ENCODE measurements at places on chromosomes 2 and 18.

DNA sequence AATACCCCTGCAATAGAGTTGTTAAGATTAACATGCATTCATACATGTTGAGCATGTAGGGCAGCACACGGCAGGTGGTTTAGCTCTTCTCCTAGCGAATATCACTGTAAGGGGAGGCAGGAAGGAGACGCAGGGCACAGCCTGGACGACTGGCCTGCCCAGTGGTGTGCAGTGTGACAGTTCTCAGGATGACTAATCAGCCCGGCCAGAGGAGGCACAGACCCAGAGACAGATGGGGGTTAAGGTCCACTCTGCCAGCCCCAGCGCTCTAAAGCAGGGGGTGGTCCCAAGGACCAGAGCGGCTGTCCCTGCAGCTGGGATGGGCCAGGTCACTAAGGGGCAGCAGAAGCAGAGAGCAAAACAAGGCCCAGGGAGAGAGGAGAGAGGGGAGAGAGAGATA is 63.7 kb downstream of the RNF152 start:
- H3K27ac ChIP-seq: no peak overlapping the region
- DNase-seq: no peak
- peaks cover 8% of the 10 kb centered on the region for H3K4me1 ChIP-seq
- H3K36me3 ChIP-seq: no peaks in the 10 kb centered on the region
- no peaks in the 10 kb centered on the region for H3K27me3 ChIP-seq

- peaks cover 4% of the 10 kb centered on the region for H3K4me1 ChIP-seq
- no peaks in the 10 kb centered on the region for H3K27me3 ChIP-seq
- H3K36me3 ChIP-seq: no peaks in the 10 kb centered on the region
- no peak for DNase-seq
- no peak overlapping the region for H3K27ac ChIP-seq
Measured at GRCh38 chr2:50724837-50725236, 307.1 kb downstream of the NRXN1 start.

GRCh38 chr2:134253117-134253704 is 661 bp upstream of the MGAT5 start:
- H3K27me3 ChIP-seq: no peaks in the 10 kb centered on the region
- no peak for DNase-seq
- H3K4me3 ChIP-seq: no peak overlapping the region
- peaks cover 3% of the 10 kb centered on the region for H3K4me1 ChIP-seq
- H3K27ac ChIP-seq: no peak overlapping the region

- H3K27me3 ChIP-seq: no peaks in the 10 kb centered on the region
- H3K36me3 ChIP-seq: no peaks in the 10 kb centered on the region
- H3K27ac ChIP-seq: peak overlapping the region; percentile 94
- DNase-seq: peak; percentile 90
- H3K4me1 ChIP-seq: peaks cover 6% of the 10 kb centered on the region
Measured at GRCh38 chr2:7878786-7879482, 802.9 kb upstream of the ID2 start.

GRCh38 chr2:14756981-14757657 is 124.6 kb downstream of the LRATD1 start:
- H3K27me3 ChIP-seq: no peaks in the 10 kb centered on the region
- no peak overlapping the region for H3K4me3 ChIP-seq
- no peaks in the 10 kb centered on the region for H3K36me3 ChIP-seq
- H3K4me1 ChIP-seq: no peaks in the 10 kb centered on the region

- no peak overlapping the region for H3K27ac ChIP-seq
- H3K27me3 ChIP-seq: no peaks in the 10 kb centered on the region
- H3K36me3 ChIP-seq: no peaks in the 10 kb centered on the region
- no peak overlapping the region for H3K4me3 ChIP-seq
Measured at GRCh38 chr2:146079216-146079615, 1559.3 kb upstream of the ZEB2 start.

- no peak for DNase-seq
- no peaks in the 10 kb centered on the region for H3K36me3 ChIP-seq
- no peaks in the 10 kb centered on the region for H3K27me3 ChIP-seq
- H3K27ac ChIP-seq: no peak overlapping the region
Measured at GRCh38 chr2:158009399-158009798, 92.3 kb upstream of the UPP2 start.

DNA sequence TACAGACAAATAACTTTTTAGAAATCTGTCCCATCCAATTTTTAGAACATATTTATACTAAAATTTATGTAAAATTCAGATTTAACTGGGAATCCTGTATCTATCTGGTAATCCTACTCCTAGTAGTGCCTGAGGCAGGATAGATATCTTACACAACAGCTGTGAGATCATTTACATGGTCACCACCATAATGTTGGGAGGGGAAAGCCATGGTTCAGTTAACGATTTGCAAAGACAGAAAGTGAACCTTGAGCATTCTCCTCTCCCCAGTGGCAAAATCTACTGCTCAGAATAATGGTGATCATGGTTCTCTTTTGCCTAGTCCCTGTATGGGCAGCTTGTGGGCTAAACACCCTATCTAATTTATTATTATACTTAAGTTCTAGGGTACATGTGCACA is 7.7 kb upstream of the TMEM247 start:
- no peaks in the 10 kb centered on the region for H3K27me3 ChIP-seq
- no peaks in the 10 kb centered on the region for H3K36me3 ChIP-seq
- no peaks in the 10 kb centered on the region for H3K4me1 ChIP-seq
- DNase-seq: no peak

DNA sequence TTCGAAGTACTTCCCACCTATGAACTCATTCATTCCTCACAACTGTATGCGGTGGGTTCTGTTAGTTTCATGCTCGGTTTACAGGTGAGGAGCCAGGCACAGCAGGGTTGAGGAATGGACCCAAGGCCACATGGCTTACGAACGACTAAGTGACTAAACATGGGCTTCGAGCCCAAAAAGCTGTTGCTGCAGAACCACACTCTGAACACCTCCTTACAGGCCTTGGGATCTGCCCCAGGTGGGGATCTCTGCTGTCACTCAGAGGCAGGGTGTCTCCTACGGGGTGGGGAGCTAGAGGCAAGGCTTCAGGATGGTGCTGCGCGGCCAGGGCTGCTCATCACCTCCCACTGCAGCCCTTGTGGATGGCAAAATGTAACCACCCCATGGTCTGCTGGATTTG is 80.9 kb downstream of the TSHZ1 start:
- DNase-seq: no peak
- H3K4me1 ChIP-seq: no peaks in the 10 kb centered on the region
- H3K27ac ChIP-seq: no peak overlapping the region
- H3K4me3 ChIP-seq: no peak overlapping the region
- H3K36me3 ChIP-seq: no peaks in the 10 kb centered on the region
- no peaks in the 10 kb centered on the region for H3K27me3 ChIP-seq

GRCh38 chr2:237201461-237202287 is 116.0 kb downstream of the COPS8 start:
- H3K4me3 ChIP-seq: no peak overlapping the region
- H3K27ac ChIP-seq: no peak overlapping the region
- H3K27me3 ChIP-seq: no peaks in the 10 kb centered on the region
- H3K4me1 ChIP-seq: peaks cover 7% of the 10 kb centered on the region
- no peaks in the 10 kb centered on the region for H3K36me3 ChIP-seq

DNA sequence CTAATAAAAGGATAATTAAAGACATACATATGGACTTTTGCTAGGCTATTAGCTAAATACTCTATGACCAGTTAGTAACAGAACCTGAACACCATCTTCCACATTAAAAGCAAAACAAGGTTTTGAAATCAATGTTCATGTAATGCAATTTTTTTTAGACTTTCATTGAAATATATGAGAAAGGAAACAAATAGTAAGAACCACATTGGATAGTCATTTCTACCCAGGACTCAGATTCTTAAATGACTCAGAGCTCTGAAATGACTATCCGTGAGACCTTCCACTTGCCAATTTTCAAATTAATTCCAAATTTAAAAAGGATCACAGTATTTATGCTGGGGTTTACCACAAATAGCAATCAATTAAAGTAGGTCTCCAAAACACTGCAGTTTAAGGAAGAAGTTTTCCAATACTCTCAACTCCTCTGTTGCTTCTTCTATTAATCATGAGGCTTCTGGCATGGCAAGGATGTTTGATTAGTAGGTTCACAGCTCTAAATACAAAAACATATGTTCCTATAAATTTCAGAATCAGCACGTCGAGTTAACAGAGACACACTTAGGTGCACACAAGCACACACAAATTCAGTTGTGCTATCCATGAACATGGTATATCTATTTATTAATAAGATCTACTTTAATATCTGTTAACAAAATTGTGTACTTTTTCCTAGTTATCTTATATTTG is 841.0 kb downstream of the RNF144A start:
- H3K36me3 ChIP-seq: no peaks in the 10 kb centered on the region
- no peaks in the 10 kb centered on the region for H3K27me3 ChIP-seq
- no peak for DNase-seq
- no peak overlapping the region for H3K4me3 ChIP-seq
- H3K27ac ChIP-seq: no peak overlapping the region

DNA sequence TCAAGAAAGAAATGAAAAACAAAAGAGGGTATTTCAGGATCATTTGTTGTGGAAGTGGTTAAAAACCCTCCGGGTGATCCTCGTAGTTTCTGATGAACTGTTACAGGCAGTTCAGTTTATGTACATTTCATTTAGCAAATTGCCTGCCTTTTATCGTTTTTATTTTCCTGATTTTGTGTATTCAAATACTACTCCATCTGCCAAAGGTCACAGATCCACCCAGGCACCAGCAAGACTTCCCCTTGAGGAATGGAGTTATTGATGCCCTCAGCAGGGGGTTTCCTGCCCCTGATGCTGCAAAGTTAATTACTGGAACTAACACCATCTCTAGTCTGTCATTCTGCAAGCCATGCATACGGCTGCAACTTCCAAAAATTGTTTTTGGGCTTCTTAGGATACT is 641.9 kb downstream of the SLC4A3 start:
- no peak overlapping the region for H3K4me3 ChIP-seq
- H3K36me3 ChIP-seq: no peaks in the 10 kb centered on the region
- peak; percentile 87 for DNase-seq
- H3K27me3 ChIP-seq: no peaks in the 10 kb centered on the region
- peaks cover 3% of the 10 kb centered on the region for H3K4me1 ChIP-seq
- H3K27ac ChIP-seq: no peak overlapping the region

GRCh38 chr2:141923657-141924056 is 207.2 kb downstream of the LRP1B start:
- no peaks in the 10 kb centered on the region for H3K27me3 ChIP-seq
- no peak overlapping the region for H3K4me3 ChIP-seq
- no peak overlapping the region for H3K27ac ChIP-seq
- H3K36me3 ChIP-seq: no peaks in the 10 kb centered on the region

GRCh38 chr2:64586883-64587481 is 62.9 kb downstream of the AFTPH start:
- H3K4me1 ChIP-seq: no peaks in the 10 kb centered on the region
- no peak overlapping the region for H3K27ac ChIP-seq
- no peaks in the 10 kb centered on the region for H3K27me3 ChIP-seq
- H3K36me3 ChIP-seq: no peaks in the 10 kb centered on the region
- H3K4me3 ChIP-seq: no peak overlapping the region

- H3K4me3 ChIP-seq: no peak overlapping the region
- H3K36me3 ChIP-seq: no peaks in the 10 kb centered on the region
- H3K4me1 ChIP-seq: no peaks in the 10 kb centered on the region
- H3K27me3 ChIP-seq: no peaks in the 10 kb centered on the region
- no peak for DNase-seq
- H3K27ac ChIP-seq: no peak overlapping the region
Measured at GRCh38 chr18:64210401-64210949, 61.6 kb upstream of the LINC00305 start.

DNA sequence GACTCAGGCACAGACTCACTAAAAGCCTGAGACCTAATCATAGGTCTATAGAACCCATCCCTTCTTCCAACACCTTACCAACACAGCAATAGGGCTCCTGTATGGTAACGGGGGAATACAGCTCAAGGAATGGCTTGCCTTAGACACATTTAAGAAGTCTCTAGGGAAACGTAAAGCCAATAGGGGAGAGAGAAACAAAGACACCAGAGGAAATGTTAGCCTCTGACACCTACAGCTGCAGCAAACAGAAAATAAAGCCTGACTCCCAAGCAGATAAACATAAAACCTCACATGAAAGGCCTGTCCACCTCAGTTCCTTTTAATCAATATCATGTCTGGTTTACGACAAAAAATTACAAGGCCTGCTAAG is 51.1 kb upstream of the NCOA1 start:
- no peak overlapping the region for H3K27ac ChIP-seq
- no peaks in the 10 kb centered on the region for H3K27me3 ChIP-seq
- no peaks in the 10 kb centered on the region for H3K36me3 ChIP-seq

GRCh38 chr2:94759211-94759610 is 112.0 kb upstream of the TEKT4 start:
- DNase-seq: no peak
- no peak overlapping the region for H3K4me3 ChIP-seq
- H3K27ac ChIP-seq: no peak overlapping the region
- no peaks in the 10 kb centered on the region for H3K27me3 ChIP-seq
- H3K4me1 ChIP-seq: no peaks in the 10 kb centered on the region

DNA sequence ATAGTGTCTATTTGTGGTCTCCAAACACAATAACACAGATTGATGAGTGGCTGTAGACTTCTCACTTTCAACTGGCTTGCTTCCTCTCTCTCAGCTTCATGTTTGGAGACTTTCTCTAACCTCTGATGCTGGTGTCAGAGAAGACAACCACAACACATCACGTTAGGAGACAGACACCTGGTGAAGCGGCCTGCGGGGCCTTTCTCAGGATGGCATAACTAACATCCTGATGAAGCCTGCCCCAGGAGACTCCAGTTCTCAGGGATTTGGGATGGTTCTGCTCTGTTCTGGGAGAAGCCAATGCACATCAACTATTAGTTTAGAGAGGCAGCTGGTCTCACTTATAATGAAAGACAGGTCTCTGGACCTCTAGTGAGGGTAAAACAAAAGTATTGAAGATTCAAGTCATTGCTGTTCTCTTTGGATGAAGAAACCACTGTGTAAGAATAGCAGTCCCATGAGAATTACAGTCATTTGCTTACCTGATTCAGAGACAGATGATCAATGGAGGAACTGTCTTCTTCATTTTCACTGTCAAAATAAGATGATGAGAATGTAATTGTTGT is 2.0 kb downstream of the IL1A start:
- no peaks in the 10 kb centered on the region for H3K36me3 ChIP-seq
- H3K27me3 ChIP-seq: no peaks in the 10 kb centered on the region
- no peak overlapping the region for H3K27ac ChIP-seq
- peaks cover 2% of the 10 kb centered on the region for H3K4me1 ChIP-seq
- no peak for DNase-seq

GRCh38 chr2:124480958-124481357 is 455.9 kb downstream of the CNTNAP5 start:
- H3K36me3 ChIP-seq: no peaks in the 10 kb centered on the region
- H3K27ac ChIP-seq: no peak overlapping the region
- DNase-seq: peak; percentile 28
- H3K4me3 ChIP-seq: no peak overlapping the region

All from mesendoderm (in vitro differentiated cells).